Esophagus mucosa (tissue), 1 donor: ENCODE measurements at places on chromosomes 2 and 18. TPM values are rescaled to one million over a fixed set of nuclear protein-coding genes. Genes with fewer than 3 reads are reported as not detected.

VIT gene
- 2.6 TPM for total RNA-seq

DSC2 gene
- total RNA-seq: 434 TPM

DNA sequence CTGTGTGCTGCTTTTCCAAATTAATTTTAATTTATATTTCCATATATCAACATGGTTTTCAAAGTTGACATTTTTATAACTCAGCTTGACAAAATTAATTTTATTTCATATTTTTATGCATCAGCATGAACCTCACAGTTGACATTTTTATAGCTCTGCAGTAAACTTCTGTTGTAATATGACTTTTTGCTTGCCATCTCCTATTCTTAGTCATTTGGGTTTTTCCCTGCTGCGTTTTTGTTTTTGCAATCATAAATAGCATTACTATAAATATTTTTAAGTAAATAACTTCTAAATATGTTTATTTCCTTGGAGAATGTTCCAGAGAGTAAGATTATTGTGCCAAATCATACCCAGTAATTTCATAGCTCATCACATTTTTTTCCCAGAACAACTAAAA lies 21.0 kb upstream of the L3MBTL4 start:
- ATAC-seq: no peak

GRCh38 chr2:239751679-239752355 lies 273.3 kb downstream of the NDUFA10 start:
- no peak for ATAC-seq

GRCh38 chr2:150811259-150811855 lies 323.9 kb upstream of the RND3 start:
- ATAC-seq: peak; percentile 74
